ENCODE measurements at places on chromosomes 12 and 14.

GRCh38 chr12:131723532-131723931 lies 12.6 kb downstream of the SFSWAP start:
- no peak for DNase-seq

- no peak for DNase-seq
Measured at GRCh38 chr12:71243370-71243769, 85.6 kb upstream of the TSPAN8 start.

GRCh38 chr12:7864601-7865150 lies 8.0 kb downstream of the SLC2A14 start:
- no peak for DNase-seq

- no peak for DNase-seq
Measured at GRCh38 chr14:53613404-53614253, 343.0 kb downstream of the BMP4 start.

GRCh38 chr14:59566296-59566695 lies 10.3 kb downstream of the CCDC175 start:
- DNase-seq, result no peak

GRCh38 chr12:14960548-14961465 lies 594 bp downstream of the ARHGDIB start:
- DNase-seq, result no peak

DNA sequence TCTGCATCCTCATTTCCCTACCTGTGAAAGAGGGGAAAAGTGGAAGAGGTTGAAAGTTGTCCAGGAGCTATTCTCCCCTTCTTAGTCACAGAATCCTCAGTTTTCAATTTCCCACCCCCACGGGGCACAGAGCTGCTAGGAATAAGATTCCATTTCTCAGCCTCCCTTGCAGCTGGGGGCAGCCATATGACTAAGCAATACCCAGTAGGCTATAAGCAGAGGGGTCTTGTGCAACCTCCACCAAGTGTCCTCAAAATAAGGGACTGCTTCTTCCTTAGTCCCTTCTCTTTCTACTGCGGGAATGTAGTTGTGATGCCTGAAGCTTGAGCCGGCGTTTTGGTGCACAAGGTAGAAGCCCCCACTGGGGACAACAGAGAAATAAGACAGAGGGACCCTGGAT lies 40.9 kb downstream of the VWF start:
- DNase-seq, result no peak

- DNase-seq, result no peak
Measured at GRCh38 chr14:105845725-105846309, 319.4 kb downstream of the TMEM121 start.

GRCh38 chr14:58760121-58760520 lies 122.4 kb downstream of the DACT1 start:
- DNase-seq, result no peak

DNA sequence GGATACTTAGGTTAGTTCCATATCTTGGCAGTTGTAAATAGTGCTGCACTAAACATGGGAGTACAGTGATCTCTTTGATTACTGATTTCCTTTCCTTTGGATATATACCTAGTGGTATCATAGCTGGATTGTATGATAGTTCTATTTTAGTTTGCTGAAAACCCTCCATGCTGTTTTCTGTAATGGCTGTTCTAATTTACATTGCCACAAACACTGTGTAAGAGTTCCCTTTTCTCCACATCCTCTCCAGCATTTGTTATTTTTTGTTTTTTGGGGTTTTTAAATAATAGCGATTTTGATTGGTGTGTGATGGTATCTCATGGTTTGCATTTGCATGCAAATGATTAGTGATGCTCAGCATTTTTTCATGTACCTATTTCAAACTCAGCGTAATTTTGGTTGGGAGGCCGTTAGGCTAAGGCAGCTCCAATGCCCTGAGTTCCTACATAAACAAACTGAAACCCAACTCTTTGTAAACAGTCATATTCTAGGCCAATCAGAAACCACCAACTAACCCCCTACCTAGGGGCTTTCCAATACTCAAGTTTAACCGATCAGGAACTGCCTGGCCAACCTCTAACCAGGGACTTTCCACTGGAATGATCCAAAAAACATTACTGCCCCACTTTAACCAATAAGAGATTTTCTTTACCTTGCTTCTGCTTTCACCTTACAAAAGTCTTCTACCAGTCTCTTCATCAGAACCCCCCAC lies 171.6 kb downstream of the FBXL14 start:
- DNase-seq, result no peak

GRCh38 chr12:110670161-110670701 lies 18.7 kb downstream of the HVCN1 start:
- DNase-seq, result no peak

- DNase-seq, result no peak
Measured at GRCh38 chr12:41014643-41015020, 173.5 kb upstream of the PDZRN4 start.

DNA sequence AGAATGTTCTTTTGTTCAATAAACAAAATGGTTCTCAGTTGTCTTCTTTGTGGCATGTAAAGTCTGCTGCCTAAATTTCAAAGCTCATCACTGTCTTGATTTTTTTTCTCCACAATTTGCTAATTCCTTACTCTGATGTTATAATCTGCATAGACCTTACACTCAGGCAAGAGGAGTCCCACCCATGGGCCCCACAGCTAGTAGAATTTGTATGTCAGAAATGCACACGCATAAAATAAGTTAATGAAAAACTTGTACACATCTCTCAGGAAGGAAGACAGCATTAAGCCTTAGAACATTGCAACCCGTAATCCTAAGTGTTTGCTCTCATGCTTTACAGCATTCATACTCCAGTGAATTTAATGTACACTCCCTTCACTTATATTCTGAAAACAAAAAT lies 280.8 kb downstream of the ATXN7L3B start:
- no peak for DNase-seq

DNA sequence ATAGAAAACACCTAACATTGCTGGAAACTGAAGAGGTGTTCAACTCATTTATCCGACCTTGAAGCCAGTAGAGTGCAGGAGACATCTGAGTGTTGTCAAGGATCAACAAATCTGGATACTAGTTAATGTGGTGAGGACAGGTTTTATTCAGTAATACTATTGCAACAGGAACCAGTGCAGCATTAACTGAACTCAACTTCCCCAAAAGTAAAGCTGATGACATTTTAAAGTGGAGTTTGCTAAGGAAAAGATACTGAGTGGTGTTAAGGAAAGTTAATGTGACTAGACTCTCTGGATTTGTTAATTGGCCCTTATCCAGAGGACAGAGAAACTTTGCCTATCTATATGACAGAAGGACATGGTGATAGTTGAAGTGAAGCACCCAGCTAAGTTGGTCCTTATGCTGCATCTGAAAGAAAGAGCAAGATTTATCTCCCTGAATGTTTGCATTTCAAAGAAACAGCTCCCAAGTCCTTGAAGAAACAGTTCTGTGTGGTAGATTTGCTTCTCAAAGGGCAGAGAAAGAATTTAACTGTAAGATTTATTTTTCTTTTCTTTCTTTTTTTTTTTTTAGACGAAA lies 1.2 kb upstream of the CLEC7A start:
- no peak for DNase-seq

DNA sequence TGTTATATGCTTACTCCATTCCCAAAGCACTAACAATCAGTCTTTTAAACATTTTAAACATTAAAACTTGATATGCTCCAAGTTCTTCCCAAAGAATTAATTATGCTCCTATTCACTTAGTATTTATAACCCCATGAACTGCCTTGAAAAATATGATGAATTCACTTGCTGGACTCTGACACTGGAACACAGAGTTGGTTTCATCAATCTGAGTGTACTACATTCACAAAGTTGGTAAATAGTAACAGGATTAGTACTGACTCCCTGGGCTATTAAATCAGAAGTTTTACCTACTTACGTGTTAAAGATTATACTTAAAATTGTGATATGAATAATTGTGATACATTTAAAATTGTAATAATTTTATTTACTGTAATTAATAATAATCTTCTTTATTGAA lies 17.3 kb upstream of the MYF6 start:
- no peak for DNase-seq

GRCh38 chr14:76887191-76887590 lies 61.0 kb downstream of the LRRC74A start:
- DNase-seq, result no peak

GRCh38 chr14:96673706-96674105 lies 123.5 kb upstream of the VRK1 start:
- DNase-seq, result no peak

GRCh38 chr12:58602736-58603135 lies 317.6 kb downstream of the LRIG3 start:
- no peak for DNase-seq

- DNase-seq, result peak; percentile 80
Measured at GRCh38 chr12:120231316-120232011, 30.6 kb upstream of the RPLP0 start.

DNA sequence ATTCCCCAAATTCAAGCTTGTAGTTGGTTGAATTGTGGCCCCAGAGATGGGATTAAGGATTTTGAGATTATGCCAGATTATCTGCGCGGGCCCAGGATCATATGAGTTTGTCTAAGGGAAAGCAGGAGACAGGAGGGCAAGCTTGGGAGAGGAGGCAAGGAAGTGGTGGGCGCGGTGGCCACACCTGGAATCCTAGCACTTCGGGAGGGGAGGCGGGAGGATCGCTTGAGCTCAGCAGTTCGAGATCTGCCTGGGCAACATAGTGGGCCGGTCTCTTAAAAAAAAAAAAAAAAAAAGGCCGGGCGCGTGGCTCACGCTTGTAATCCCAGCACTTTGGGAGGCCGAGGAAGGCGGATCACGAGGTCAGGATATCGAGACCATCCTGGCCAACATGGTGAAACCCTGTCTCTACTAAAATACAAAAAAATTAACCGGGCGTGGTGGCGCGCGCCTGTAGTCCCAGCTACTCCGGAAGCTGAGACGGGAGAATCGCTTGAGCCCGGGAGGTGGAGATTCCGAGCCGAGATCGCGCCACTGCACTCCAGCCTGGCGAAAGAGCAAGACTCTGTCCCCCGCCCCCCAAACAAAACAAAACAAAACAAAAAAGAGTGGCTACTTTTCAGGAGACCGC lies 881 bp upstream of the PUS1 start:
- DNase-seq, result no peak

GRCh38 chr12:79001404-79001803 lies 136.8 kb downstream of the SYT1 start:
- DNase-seq, result no peak

DNA sequence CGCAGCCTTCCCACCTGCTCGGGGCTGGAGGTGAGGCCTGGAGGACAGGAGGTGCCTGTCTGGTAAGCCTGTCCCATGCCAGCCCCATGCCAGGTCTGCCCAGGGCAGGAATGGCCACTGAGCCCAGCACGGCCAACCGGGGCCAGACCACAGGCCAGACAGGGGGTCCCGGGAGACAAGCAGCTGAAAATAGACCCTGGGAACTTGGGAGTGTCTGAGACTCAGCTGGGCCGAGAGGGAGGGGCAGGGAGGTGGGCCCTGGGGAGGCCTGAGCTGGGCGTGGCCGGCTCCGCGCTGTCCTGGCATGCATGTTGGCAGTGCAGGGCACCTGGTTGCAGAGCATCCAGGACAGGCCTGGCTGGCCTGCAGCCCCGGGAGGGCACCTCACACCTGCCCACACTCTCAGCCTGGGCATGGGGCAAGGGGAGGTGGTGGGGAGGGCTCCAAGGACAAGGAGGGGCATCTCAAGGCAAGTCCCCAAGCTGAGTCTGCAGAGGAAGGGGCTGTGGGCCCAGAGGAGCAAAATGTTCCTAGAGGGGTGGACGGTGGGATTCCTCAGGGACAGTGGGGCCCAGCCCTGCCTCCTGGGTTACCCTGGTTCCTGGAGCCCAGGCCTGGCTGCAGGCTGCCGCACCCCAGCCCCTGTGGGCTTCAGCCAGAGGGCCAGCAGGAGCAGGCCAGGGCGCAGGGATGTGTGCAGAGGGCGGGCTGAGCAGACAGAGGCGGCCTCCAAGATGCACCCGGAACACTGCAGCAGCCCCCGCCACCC lies 3.2 kb upstream of the CRIP1 start:
- no peak for DNase-seq
